Mucosa of descending colon (tissue), 3 donors: ENCODE measurements at places on chromosomes 6 and 20. TPM values are rescaled to one million over a fixed set of nuclear protein-coding genes. Genes with fewer than 3 reads are reported as not detected.

GRCh38 chr6:7135755-7136154, 28.0 kb downstream of the RREB1 start:
- DNase-seq: no peak

GRCh38 chr20:9927224-9927623, 88.3 kb upstream of the PAK5 start:
- DNase-seq: no peak

DNA sequence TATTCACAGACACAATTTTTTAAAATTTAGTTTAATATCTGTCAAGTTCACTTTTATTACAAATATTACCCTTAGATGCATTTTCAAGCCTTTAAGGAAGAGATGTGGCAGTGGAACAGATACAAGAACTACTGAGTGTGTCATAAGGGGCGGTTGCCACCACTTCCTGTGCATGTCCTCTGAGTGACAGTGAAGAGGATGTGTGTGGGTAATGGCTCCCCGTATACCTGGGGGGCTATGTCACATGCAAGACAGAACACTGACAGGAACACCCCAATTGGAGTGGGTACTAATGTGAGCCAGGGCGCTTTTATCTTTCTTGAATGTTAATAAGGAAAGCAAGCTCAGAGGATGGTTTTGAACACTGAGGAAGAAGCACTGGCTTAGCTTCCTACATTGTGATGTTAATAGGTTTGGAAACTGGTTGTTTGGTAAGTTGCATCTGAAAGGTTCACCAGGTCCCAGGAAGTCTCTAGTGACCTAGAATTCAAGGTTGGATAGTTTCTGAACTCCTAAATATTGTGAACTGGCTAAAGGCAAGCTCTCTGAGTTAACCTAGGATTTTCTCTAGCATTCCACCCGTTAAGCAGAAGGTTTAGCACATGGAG, 83.4 kb upstream of the ASF1A start:
- DNase-seq: peak; percentile 47

- no peak for DNase-seq
Measured at GRCh38 chr20:64092258-64093012, 8.2 kb upstream of the LKAAEAR1 start.

The SPTLC3 gene
- 9.7 TPM for total RNA-seq

- peak; percentile 95 for DNase-seq
Measured at GRCh38 chr20:50460608-50461267, 49.4 kb upstream of the PTPN1 start.

DNA sequence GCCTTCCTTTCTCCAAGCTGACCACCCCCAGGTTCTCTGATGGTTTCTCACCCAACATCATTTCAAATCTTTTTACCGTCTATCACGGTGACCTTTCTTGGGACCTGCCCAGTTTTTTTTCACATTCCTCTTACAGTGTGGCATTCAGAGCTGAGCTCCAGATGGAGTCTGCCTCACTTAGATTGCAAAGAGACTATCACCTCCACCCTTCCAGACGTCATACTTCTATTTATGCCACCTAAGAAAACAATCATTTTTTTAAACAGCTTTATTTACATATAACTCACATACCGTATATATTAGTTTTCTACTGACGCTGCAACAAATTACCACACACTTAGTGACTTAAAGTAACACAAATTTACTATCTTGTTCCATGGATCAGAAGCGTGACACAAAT, 32.3 kb upstream of the CTNNBL1 start:
- DNase-seq: no peak

- no peak for DNase-seq
Measured at GRCh38 chr20:63280929-63281545, 8.4 kb downstream of the ARFGAP1 start.

The MACROD2 gene
- 6.4 TPM for total RNA-seq

GRCh38 chr6:123276546-123276980, 280.5 kb downstream of the CLVS2 start:
- no peak for DNase-seq

The ISM1 gene
- 0.66 TPM for total RNA-seq

DNA sequence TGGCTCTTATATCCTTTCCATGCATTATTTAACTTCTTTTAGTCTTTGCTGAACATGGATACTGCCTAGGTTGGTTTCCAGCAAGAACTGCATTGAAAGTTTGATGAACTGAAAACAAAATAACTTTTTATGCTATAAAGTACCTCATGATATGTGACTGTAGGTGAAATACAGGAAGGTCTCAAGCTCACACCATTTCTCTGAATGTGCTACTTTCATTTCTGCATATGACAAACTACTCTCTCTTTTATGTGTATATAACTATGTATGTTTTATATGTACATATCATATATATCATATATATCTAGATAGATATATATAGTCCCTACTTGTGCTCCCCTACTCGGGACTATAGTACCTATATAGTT, 65.9 kb downstream of the AIG1 start:
- no peak for DNase-seq

- DNase-seq: no peak
Measured at GRCh38 chr6:97864826-97865225, 581.8 kb upstream of the MMS22L start.

GRCh38 chr6:1952740-1953360, 292.6 kb downstream of the GMDS start:
- DNase-seq: no peak

DNA sequence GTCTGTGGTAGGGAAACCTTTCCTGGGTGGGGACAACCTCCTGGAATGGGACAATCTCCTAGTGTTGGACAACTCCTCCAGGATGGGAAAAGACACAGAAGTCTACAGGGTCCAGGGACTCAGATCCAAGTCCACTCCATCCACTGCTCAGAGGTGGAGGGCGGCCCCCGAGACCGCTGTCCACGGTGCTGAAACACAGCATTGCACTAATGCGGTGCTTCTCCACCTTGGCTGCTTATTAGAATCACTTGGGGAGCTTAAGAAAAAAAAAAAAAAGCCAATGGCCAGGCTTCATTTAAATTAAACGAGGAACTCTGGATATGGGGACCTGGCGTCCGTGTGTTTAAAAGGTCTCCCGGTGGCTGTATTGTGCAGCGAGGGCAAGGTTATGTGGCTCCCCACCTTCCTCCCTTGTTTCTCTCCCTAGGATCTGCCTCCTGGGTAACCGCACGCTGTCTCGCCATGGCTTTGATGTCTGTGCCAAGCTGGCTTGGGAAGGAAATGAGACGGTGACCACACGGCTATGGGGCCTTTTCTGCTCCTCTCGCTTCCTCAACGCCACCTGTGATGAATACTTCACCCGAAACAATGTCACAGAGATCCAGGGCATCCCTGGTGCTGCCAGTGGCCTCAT, 12.0 kb downstream of the SLC12A5 start:
- no peak for DNase-seq

The MCCD1 gene
- not detected for total RNA-seq

The KIF13A gene
- 46.9 TPM for total RNA-seq

DNA sequence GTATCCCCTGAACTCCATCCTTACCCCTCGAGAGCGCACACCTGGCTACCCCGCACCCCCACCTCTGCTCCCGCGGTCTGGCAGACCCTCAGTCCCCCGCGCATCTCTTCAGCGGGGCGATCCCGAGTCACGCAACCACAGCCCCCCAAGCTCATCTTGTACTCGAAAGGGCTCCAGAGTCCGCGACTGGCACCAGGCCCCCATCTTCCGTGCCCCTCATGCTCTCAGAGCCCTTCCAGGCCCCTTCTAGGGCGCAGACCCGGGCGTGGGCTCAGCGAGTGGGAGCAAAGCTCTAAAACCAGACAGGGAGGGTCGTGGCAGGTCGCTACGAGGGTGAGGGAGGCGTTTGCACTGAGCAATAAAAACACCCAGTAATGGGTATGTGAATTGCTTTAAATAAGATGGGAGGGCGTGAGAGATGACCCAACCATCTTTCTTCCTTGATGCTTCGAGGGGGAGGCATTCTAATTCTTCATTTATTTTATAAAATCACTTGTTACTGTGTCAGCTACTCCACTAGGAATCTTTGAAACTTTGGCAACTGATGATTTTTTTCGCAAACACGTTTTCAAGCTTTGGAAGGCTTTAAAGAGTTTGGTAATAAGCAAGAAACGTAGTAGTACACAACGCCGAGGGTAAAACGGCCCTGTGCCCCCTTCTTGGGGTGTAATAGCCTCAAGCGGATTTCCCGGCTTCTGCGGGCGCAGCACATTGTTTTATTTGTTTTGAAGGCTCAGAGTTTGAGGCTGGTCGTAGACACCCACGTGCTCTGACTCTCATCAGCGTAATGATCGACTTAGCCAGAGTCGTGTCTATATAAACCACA, 42.6 kb upstream of the SUPT3H start:
- DNase-seq: peak; percentile 54

The C6orf15 gene
- not detected for total RNA-seq

DNA sequence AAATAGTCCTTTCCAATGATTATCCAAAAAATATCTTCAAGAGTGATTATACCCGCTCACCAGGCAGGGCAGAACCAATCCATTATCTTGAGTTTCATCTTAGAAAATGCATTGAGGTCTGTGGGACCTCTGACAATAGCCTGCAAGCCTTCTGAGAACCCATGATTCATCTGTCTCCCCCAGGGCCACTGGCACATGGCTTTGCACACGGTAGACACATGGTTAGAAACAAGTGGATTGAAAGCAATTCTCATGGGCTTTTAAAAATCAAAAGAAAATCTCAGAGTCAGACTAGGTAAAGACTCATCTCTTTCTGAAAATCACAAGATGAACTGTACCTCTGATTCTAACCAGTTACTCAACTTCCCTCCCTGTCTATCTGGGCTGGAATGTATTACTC, 15.5 kb downstream of the GNAS-AS1 start:
- no peak for DNase-seq

- DNase-seq: peak; percentile 90
Measured at GRCh38 chr6:43695215-43695966, 7.8 kb upstream of the MRPS18A start.

DNA sequence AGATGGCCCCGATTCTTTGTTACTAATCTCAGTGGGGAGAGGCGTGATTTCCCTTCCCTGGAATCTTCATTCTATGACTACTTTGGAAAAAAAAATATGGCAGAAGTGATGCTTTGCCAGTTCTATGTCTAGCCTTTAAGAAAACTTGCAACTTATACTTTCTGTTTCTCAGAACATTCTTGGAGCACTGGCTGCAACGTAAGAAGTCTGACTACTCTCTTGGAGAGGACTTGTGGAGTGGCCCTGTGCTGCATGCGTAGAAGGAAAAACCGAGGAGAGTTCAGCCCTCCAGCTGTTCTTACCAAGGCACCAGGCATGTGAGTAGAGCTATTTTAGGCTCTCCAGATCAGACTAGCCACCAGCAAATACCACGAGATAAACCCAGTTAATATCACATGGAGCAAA, 77.6 kb upstream of the STXBP5 start:
- DNase-seq: no peak

DNA sequence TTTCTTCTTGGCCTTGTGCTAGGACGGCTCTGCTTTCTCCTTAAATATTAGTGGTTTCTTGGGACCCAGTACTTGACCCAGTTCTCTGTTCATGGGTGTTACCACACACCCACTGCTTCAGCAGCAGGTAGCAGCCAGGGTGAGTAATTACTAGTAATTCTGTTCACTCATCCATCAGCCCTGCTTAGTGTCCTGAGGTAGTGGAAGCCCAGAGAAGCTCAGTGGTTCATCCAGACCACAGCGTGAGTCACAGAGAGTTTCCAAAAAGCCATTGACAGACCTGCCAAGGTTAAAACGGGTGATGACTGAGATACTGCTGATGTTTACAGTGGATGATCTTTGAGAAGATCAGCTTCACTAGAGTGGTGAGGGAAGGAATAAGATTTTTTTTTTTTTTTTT, 51.7 kb upstream of the HINT3 start:
- DNase-seq: no peak

- DNase-seq: no peak
Measured at GRCh38 chr20:32495217-32495565, 89.9 kb downstream of the NOL4L start.

- no peak for DNase-seq
Measured at GRCh38 chr6:21382821-21383449, 210.6 kb upstream of the SOX4 start.

DNA sequence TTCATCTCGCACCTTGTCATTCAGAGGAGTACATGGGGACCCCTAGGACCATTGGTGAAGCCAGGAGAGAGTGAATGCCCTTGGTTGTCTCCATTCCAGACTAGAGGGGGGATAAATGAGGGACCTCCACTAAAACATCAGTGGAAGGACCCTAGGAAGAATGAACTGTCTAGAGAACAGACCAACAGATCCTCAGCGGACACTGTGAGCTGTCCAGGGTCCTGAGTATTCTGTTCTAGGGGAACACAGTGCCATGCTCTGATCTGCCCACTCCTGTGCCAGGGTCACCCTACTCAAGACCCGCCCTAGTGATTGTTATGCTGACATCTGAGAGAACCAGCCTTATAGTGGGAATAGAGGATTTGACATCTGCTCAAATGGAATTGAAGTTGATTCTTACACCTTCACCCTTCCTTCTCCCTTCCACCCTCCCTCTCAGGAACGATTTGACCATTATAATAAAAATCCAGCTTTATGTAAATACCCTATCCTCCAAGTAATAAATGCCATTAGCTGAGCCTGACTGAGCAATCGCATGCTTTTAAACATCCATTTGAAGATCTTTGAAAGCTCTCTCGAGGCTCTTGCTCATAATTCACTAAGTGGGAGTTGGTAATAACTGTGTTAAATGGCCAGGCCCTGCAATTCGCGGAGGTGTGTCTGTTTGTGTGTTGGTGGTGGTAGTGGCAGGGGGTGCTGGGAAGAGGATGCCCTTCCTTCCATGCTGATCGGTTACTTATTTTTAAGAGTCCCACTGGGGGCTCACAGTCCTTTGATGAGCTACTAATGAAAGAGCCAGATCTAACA, 43.6 kb upstream of the SLC32A1 start:
- DNase-seq: no peak

The PRL gene
- not detected for total RNA-seq

The MCHR2 gene
- not detected for total RNA-seq

DNA sequence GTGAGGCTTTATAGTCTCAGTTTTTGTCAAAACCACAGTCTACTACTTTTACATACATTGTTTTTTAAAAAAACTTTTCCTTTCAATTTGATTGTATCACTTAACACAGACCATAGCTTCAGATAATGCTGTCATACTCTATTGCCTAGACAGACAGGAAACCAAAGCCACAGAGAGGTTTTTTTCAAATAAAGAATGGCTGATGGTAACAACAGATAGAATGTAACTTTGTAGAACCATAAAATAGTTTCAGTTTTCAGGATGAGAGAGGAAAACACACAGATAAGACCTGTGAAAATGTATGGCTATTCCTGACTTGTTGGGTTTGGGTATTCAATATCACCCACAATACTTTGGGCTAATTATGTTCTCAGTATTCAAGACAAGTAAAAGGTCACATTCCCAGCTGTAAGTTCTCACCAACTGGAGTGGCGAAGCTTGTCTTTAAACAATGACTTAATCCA, 94.0 kb downstream of the ADGRG6 start:
- no peak for DNase-seq

The C20orf96 gene
- total RNA-seq: 12.1 TPM

The PSORS1C2 gene
- not detected for total RNA-seq
